Right lung (tissue), 10 donors: ENCODE measurements at places on chromosomes 13 and 19. TPM values are rescaled to one million over a fixed set of nuclear protein-coding genes. Genes with fewer than 3 reads are reported as not detected.

DNA sequence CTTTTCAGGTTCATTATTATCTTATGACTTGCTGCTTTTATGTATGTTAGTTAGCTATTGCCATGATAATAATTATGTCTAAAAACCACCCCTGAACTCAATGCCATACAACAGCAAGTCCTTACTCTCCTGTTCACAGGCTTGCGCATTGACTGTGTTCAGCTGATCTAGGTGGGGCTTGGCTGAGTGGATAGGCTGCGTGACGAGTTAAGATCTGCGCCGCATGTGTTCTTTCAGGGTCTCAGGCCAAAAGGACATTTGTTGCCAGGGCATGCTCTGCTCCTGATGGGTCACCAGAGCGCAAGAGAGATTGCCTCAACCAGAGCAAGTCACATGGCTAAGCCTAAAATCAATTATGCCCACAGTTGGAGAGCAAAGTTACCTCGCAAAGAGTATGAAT lies 859 bp downstream of the ZNF568 start:
- DNase-seq = peak; percentile 14

ZNF536 gene
- polyA plus RNA-seq = 2.6 TPM

- DNase-seq = no peak
Measured at GRCh38 chr13:31168166-31168565, 6.5 kb upstream of the HSPH1 start.

CGB1 gene
- polyA plus RNA-seq = not detected

DNA sequence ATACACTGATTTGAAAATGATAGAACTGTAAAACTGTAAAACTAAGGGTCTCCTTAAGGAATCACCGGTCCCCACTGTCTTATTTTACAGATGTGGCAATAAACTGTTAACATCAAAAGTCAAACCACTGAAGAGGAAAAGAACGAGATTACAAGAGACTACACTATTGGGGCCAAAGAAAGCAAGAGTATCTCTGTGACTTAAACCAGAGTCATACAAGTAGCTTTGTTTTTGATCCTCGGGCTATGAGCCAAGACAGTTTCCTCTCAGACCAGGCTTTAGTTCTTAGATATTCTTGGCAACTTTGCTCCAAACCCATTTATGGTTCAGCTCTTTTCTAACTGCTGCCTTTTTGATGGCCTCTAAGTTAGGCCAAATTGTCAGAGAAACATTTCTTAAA lies 113.8 kb downstream of the TBC1D4 start:
- peak; percentile 66 for DNase-seq

- DNase-seq = no peak
Measured at GRCh38 chr19:43444531-43445287, 20.7 kb downstream of the LYPD3 start.
